Hippocampal formation (tissue), 2 donors: ENCODE measurements at places on chromosomes 2 and 18.
A peak's percentile ranks its signal among the peaks of the same experiment; 100 is the strongest.

- no peak for DNase-seq
Measured at GRCh38 chr2:163455815-163456214, 280.0 kb downstream of the FIGN start.

DNA sequence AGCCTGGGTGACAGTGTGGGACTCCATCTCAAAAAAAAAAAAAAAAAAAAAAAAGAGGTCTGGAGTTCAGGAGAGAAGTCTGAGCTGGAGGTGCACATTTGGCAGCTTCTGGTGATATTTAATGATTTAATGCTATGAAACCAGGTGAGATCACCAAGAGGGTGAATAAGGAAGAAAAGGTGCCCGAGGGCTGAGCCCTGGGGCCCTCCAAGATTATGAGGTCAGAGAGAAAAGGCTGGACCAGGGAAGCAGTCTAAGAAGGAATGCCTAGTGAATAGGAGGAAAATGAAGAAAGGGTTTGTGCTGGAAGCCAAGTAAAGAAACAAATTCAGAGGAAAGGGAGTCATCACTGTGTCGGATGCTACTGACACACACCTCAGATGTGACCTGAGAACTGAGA lies 88.0 kb upstream of the PELI1 start:
- no peak for DNase-seq

GRCh38 chr2:144718376-144718775 lies 198.5 kb upstream of the ZEB2 start:
- no peak for DNase-seq

DNA sequence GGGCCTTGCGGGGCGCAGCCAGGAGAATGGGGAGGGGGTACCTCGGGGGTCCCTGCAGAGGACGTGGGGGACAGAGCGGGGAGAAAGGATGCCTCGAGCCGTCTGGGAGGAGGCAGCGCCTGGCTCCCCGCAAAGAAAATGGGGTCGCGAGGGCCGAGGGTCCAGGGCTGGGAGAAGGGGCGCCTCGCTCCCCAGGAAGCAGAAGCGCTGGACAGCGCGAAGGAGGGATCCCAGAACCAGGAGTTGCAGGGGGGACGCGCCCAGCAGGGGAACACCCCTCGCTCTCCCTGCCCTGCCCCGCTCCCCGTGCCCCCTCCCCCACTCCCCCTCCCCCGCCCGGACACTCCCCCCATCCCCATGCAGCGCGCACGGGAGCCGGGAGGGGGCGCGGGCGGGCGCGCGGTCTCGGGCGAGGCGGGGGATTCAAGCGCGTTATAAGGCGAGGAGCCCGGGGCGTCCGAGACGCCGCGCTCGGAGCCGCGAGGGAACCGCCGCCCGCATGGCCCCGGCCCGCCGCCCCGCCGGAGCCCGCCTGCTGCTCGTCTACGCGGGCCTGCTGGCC lies at the start of gene ERFE:
Gene ERFE, plus strand, starts transcription at position 462 of the 562 bp plus-strand sequence. Its CDS starts 38 bp downstream, at position 500.
- DNase-seq = no peak

DNA sequence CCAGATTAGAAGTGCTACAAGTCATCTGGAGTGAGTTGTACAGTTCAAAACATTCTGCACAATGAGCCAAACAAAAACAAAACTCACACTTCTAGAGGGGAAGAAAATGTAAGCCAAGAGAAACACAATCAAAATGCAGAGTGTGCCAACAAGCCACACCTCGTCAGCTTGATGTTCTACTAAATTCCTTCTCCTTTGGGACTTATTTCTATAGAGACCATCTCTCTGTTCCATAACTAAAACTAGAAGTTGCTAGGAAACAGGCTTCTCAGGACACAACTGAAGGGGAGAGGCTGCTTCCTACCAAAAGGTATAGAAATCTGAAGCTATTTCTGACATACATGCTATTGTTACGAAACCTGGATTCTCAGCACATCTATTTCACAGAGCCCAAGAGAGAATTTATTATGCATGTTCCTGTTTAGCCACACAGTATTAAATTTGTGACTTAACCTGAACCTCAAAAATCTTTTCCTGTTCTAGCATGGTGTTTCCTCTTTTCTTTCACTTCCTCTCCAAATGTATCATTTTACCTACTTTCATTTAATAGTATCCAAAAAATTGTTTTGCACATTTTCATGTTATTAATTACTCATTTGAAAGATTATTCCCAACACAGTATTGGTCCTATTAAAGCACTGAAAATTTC lies 211.4 kb upstream of the CCDC150 start:
- no peak for DNase-seq

DNA sequence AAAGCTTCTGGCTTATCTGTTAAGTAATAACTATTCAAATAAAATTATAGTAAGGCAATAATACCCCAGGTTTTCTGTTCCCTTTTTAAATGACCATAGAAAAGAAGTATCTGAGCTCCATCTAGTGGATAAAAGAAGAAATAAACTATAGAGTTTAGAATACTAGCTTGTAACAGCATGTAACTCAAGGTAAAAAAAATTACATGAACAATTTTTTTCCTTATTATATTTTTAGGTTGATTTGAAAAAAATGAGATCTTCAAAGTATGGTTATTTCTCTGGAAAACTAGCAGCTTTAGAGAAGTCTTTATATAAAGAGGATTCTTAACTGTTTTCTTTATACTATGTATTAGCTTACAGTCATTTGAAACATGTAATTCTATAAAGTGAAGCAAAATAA lies 58.1 kb downstream of the NCKAP1 start:
- peak; percentile 79 for DNase-seq

DNA sequence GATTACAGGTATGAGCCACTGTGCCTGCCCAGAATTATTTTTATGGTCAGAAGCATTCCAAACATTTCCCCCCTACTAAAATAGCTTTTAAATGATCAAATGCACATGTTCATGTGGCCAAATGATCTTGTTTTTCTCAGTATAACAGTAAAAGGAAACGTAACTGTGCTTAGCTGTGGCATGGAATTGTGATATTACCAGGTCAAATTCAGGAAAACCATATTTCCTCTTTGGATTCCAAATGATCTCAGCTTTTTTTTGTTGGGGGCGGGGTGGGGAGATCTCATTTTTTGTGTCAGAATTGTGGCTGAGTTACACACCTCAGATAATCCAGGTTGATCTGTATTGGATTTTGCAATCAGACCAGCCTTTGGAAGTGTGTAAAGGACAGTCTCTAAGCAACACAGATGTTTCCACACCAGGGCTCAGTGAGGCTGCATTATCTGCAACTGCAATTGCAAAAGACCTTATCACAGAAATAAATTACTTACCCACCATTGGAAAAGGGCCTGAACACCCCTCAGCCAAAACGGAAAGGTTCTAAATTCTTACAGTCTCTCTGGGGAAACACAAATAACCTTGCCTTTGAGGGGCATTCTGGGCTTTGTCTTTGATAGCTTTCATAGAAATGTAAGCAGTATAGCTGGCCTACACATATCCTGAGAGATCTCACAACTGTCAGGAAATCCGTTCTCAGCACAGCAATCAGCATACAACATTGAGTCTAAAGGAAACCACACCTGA lies 8.4 kb downstream of the CASP10 start:
- DNase-seq = no peak

DNA sequence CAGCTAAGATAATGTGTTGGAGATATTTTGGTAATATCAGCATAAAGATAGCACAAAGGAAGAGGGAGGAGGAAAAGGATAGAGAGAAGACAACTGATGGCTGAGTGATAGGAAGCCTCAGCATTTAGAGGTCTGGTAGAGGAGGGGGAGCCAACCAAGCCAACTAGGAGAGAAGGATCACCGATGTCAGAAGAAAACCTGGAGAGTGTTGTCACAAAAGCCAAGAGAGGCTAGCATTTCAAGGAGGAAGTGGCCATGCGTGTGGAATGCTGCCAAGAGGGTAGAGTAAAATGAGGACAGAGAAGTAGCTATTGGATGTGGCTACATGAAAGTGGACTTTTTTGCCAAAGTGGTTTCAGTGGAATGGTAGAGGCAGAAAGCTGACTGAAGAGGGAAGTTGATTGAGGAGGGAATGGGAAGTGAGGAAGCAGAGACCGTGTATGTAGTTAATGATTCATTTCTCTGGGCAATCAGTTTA lies 34.3 kb downstream of the LCLAT1 start:
- peak; percentile 3 for DNase-seq

DNA sequence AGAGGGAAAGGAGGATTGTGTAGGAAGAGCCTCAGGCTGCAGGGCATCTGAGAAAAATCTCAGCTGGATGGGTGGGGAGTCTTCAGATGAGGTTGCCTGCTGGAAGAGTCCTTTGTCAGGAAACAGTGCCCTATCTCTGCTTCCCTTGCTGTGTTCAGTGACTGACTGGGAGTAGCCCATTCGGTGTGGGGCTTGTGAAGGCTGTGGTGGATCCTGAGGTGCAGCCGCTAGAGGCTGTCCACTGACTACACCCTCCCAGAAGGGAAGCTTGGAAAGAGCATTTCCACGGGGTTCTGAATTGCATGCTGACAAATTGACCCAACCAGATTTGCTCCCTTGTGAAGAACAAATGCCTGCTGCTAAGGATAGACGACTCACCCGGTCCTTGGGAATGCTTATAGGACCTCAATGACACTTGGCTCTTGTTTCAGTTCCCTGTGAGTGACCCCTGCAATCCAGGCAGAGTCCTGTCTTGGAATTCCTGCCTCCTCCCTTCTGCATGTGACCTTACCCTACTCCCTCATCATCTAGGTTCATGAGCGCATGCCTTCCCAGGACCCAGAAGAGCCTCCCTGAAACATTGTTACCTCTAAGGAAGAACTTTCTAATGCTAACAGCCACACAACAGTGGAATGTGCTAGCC lies 109.7 kb upstream of the FAM136A start:
- no peak for DNase-seq

GRCh38 chr2:204863336-204863735 lies 318.1 kb downstream of the PARD3B start:
- no peak for DNase-seq

DNA sequence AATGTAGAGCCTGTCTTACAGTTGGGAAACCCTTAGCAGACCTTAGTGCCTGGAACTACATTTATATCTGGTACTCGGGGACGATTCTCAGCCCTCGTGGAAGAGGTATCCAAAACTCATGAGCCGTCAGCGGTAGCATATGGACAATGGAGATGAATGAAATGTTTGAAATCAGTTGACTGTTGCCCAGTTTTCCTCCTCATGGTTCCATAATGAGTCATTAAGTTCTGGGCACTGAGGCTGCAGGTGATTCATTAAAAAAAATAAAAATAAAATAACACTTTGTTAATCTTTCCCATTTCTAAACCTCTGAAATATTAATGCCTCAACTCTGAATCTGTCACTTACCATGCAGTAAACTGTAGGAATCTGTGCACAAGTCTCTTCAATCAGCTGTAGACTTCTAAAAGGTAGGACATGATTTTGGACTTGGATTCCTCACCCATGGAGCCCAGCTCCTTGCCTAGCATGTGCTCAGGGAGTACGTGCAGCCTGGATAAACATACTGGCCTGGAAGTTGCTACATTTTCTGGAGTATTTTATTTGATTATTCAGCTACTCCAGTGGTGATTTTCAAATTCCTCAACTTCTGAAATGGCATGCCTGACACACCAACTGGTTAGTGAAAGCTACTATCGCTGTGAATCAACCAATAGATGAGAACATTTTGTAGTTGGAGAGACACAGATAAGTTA lies 979.2 kb downstream of the CNTNAP5 start:
- DNase-seq = no peak

- no peak for DNase-seq
Measured at GRCh38 chr2:233373316-233373715, 19.0 kb downstream of the DGKD start.
